Stimulated activated CD8-positive, alpha-beta memory T cell treated with anti-CD3 and anti-CD28 coated beads, Interleukin-4, amount 100 ng/mL, for 1 hour (primary cell): ENCODE measurements at places on chromosomes 5 and 9.

- no peak for DNase-seq
Observed at GRCh38 chr5:102600964-102601363, 102.2 kb upstream of the SLCO6A1 start.

DNA sequence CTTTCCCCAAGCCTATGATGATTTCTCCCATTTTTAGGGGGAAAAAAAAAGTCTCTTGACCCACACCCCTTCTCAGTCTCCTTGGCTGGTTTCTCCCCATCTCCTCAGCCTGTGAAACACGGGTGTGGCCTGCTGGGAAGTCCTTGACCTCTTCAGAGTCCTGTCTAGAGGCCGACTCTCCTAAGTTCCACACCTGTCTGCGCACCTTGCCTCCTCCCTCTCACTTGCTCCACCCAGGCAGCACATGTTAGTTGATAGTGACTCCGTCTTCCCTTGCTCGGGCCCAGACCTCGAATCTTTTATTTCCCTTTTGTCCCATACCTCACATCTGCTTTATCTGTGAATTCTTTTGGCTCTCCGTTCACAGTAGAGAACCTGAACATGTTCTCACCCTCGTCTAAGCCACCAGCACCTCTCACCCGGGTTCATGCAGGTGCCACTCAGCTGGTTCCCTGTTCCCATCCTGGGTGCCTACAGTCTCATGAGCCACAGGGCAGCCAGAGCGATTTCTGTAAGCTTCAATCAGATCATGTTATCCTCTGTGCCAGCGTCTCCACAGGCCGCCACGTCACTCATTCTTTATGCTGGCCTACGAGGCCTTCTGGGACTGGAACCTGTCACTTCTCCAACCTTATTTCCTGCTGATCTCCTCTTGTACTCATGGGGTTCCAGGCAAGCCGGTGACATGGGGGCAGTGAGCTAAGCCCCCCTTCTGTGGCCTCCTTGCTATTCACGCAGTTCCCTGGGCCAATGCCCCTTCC is 51.7 kb upstream of the LRRTM2 start:
- no peak for DNase-seq

DNA sequence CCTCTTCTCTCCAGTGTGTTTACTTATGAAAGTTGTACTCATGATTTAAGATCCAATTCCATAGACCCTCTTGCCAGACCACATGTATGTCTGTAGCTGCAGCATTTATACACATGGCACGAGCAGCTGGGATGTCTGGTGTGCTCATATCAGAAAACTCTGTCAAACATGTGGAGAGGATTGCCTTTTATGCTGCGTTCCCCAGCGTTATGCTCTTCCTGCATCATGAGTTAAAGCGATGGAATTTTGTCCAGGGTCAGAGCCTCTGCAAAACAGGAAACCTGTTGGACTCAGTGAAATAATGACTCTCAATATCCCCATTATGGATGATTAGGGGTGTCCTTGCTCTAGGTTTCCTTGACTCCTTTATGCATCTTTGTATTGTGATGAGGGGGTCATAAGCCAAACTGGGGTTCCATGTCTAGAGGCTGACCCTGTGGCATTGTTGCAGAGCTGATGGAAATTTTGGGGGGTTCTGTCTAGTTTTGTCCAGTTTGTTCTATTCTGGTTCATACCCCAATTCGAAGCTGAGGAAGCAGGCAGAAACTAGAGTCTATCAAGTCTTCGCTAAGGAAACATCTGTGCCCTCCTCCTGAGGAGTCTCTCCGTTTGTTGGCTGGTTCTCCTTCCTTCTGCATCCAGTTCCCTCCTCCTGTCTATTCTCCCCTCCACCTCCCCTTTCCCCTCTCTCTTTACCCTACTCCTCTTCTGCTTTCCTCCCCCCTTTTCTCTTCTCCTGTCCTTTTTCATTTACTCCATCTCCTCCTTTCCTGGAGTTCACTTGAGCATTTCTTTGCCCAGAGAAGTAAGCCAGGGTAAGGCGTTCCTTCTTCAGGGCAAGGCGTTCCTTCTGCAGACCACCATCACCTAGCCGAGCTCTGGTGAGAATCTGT is 252.8 kb downstream of the MAST4 start:
- DNase-seq = no peak

- DNase-seq = no peak
Observed at GRCh38 chr5:37811866-37812265, 28.0 kb downstream of the GDNF start.

- DNase-seq = no peak
Observed at GRCh38 chr9:21078702-21079101, 960 bp upstream of the IFNB1 start.

DNA sequence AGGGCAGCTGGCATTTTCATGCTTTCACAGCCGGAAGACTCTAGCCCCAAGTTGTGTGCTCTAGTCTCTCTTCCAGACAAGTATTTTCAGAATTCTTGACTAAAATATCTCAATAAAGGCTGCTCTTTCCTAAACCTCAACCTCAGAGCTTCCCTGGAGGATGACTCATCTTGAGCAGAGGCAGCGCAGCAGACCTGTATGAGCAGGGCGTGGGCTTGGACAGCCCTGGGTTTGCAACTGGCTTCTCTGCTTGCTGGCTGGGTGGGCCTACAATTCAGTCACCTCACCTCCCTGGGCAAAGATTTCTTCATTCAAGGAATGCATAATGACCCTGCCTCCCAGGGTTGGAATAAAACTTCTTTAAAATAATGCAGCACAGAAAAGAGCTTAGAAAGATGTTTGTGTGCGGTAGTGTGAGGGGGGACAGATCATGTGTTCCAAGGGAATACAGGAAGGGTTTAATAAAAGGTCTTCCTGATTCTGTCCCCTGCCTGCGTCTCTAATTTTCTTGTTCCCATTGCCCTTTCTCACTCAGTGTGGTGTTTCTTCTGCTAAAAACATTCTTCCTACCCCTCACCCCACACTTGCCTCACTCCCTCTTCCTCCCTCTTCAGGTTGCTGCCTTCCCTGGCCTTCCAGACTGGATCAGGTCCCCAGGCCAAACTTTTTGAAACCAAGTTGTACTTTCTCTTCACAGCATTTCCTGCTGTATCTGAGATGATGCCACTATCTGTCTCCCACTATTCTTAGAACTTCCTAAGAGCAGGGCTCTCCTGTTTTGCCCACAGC is 39.4 kb upstream of the MAP1B start:
- no peak for DNase-seq

DNA sequence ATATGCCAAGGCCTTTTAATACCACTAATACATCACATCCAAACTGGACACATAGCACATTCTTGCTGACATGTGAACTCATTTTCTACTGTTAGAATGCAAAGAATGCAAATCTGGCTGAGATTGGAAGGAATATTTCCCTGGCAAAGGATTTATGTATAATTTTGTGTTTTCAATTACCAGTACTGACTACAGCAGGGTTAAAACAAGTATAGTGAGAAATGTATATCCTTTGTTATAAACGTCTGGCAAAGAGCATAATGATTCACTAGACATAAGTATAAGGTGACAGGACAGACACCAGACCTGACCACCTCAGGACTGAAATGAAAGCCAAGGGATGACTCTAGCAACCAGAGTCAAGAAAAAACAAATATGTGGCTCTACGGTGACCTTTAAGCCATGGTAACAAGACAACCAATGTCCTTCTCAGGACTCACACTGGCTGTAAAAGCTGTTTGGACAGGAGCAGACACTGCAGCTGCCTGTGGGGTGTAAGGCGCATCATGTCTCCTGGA is 95.0 kb downstream of the MRPS27 start:
- no peak for DNase-seq

GRCh38 chr5:54669285-54669684 is 151.7 kb downstream of the SNX18 start:
- no peak for DNase-seq

GRCh38 chr5:57850109-57850508 is 367.5 kb upstream of the ACTBL2 start:
- DNase-seq = no peak

DNA sequence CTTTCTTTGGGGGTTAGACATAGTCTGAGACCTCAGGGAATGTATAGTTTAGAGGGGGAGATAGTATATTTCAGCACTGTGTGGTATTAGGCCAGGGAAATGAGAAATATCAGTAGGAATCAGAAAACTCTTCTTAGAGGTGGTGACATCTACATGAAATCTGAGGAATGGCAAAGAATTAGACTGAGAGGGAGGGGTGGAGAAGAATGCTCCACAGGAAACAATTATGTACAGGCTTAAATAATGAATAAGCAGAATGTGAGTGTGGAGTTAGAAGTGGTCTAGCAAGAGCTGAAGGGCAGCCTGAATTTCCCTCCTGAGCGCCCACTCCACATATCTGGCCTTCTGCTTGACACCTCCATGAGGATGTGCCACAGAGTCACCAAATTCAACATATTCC is 3.6 kb upstream of the MACIR start:
- no peak for DNase-seq

- DNase-seq = no peak
Observed at GRCh38 chr5:103487822-103488493, 74.6 kb downstream of the NUDT12 start.

GRCh38 chr5:175001876-175002645 is 277.7 kb downstream of the MSX2 start:
- no peak for DNase-seq

GRCh38 chr5:60458666-60459065 is 241.3 kb downstream of the DEPDC1B start:
- DNase-seq = no peak
